ELF-1 (cell line): ENCODE measurements at places on chromosomes 3 and 15.

DNA sequence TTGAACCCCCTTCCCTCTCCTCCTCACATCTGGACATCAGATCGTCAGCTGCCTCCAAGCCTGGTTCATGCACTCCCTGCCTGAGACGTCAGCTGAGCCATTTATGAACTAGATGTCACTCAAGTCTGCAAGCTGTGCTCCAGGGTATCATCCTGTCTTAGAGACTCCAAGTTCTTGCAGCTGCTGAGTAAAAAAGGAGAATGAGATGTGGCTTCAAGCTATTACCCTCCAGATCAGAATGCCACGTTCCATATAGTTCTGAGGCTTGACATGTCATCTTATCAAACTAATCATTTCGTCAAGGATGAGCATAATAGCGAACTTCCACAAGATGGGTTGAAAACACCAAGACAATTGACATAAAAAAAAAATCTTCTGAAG lies 766.3 kb downstream of the TBL1XR1 start:
- DNase-seq, result no peak

GRCh38 chr3:30355622-30356021 lies 250.8 kb upstream of the TGFBR2 start:
- no peak for DNase-seq

- no peak for DNase-seq
Measured at GRCh38 chr3:31775383-31775782, 205.7 kb downstream of the OSBPL10 start.

GRCh38 chr3:42117175-42118008 lies 26.2 kb downstream of the TRAK1 start:
- peak; percentile 74 for DNase-seq

DNA sequence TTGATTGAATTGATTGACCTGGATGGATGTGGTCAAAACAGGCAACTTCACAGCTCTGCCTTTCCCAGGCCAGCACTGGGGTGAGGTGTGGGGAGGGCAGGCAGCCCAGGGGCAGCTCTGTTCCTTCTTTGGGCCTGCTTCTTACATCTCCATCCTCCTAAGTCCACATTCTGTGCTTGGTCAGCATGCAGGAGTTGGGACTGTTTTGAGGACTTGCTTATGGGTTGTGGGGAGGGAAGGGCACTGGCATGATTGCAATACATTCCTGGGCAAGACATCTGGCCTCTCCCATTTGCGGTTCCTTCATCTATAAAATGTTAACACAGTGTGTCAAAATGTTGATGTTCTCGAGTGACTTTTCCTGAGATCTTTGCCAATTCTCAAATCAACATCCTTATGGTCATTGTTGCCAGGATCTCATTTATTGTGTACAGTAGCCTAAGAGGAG lies 84.1 kb downstream of the ST6GAL1 start:
- no peak for DNase-seq

DNA sequence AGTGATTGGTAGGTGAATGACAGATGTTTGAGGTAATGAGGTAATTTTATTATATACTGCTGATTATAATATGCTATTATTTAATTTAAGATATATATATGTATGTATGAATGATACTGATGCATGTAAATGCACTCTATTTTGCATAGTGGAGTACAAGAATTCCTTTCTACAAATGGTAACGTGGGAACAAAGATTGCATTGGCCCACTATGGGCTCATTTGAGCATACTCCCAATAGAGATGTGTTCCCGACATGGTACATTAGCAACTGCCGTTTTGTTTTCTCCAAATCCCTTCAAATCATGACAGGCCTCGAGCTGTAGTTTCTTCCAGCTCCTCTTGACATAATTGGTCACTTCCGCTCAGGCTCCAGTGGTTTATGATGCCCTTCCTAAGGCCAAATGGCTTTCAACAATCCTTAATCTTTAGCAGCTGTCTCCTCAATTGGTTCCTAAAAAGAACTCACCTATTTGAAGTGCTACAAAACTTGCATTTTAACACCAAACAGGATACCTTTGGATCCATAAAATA lies 266.1 kb downstream of the ADAMTSL3 start:
- no peak for DNase-seq

DNA sequence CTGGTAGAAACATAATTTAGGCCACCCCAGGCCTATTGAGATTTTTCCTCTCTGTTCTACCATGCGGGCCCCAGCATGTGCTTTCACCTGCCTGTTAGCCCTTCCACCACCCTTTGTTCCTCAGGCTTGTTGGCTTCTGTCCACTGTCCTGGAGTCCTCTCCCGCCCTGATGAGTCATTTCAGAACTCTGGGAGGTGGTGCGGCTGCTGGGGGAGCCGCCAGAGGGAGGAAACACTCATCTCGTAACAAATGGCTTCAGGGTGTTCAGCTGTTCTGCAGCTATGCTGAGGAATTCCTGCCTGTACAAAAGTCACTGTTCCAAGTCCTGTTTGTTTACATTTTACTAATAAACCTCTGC lies 36.3 kb downstream of the LRTM1 start:
- DNase-seq, result peak; percentile 97

- no peak for DNase-seq
Measured at GRCh38 chr3:157279237-157279636, 119.3 kb upstream of the CCNL1 start.

GRCh38 chr15:59042041-59042440 lies 54.6 kb downstream of the RNF111 start:
- DNase-seq, result no peak

GRCh38 chr3:114841515-114841914 lies 305.6 kb downstream of the ZBTB20 start:
- no peak for DNase-seq

GRCh38 chr3:15796771-15797641 lies 773 bp downstream of the ANKRD28 start:
- DNase-seq, result peak; percentile 49

DNA sequence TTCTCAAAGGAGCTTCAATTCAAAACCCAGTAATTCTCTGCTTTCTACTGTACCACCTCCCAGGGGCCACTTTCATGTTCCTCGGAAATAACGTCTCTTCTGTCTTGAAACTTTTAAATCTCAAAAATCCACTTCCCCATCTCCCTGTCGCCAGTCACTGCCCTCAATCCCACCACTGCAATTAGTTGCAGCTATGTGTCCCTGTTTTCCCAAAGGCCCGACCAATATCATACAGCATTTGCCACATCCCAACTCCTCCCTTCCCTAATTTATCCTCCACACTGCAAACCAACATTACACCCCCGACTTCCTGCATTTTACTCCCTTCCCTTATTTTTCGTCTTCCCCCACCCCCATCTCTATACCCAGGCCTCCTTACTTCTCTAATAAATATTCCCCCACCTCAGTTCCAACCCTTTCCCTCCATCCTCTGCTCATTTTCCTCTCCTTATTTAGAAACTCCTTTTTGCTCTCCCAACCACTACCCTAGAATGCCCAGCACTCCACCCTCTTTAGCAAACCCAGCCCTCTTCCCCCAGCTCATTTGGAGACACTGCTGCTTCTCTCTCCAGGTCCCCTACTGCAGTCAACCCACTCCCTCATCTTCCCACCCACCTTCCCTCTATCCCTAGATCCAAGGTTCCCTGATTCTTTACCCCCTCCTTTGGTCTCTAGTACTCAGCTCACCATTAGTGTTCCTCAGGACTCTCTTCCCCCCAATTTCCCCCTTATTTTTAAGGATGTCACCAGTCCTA lies 1.1 kb downstream of the NPTN start:
- DNase-seq, result peak; percentile 55

- no peak for DNase-seq
Measured at GRCh38 chr3:100706365-100706764, 2.9 kb upstream of the TFG start.

- no peak for DNase-seq
Measured at GRCh38 chr3:15703346-15703745, 94.4 kb downstream of the ANKRD28 start.

DNA sequence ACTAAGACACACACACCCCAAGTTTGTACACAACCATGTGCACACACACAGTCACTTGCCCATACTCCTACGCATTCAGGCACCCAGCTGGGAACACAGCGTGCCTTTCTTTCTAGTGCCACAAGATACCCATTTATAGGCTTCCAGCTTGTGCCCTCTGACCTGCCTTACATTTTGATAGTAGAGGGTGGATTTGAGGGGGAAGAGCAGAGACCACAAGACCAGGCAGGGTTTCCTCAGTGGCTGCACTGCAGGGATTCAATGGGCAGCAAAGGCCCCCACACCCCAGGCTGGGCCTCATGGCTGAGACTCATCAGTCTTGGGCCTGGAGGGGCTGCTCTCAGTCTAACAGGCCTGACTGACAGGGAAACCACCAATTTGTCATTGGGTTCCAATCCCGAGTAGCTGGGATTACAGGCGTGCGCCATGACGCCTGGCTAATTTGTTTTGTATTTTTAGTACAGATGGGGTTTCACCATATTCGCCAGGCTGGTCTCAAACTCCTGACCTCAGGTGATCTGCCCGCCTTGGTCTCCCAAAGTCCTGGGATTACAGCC lies 18.8 kb upstream of the ANKDD1A start:
- DNase-seq, result no peak

- DNase-seq, result peak; percentile 98
Measured at GRCh38 chr15:89243691-89244573, at the start of gene FANCI. TSS of gene FANCI (plus strand) at chr15:89243979. CDS start at chr15:89247648, 3,669 bp downstream.

- no peak for DNase-seq
Measured at GRCh38 chr15:68993276-68993675, 21.2 kb upstream of the NOX5 start.

DNA sequence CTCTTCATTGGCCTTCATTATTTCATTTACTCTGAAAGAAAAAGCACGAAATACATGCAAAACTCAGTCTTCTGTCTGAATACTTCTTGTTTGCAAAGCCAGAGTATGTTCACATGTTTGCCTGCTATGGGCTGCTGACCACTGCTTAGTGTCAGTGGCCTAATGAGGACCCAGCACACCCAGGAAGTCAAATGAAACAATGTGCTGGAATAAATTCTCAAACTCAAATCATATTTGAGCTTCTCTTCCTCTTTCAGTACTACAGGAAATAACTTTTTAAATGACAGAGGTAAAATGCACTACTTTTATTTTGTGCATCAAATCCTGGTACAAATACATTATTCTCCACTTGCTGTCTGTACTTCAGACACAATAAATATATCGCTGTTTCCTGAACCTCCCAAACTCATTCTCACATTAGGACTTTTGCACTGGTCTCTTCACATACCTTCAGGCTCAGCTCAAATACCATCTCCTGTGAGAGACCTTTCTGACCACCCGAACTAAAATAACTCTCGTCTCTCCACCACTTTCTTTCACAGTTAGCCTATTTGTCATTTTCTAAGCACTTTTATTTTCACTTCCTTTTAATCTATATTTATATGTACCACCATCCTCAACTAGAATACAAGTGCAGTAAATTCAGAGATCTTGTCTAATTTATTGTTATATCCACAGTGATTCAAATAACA lies 176.8 kb downstream of the TUSC7 start:
- DNase-seq, result no peak

DNA sequence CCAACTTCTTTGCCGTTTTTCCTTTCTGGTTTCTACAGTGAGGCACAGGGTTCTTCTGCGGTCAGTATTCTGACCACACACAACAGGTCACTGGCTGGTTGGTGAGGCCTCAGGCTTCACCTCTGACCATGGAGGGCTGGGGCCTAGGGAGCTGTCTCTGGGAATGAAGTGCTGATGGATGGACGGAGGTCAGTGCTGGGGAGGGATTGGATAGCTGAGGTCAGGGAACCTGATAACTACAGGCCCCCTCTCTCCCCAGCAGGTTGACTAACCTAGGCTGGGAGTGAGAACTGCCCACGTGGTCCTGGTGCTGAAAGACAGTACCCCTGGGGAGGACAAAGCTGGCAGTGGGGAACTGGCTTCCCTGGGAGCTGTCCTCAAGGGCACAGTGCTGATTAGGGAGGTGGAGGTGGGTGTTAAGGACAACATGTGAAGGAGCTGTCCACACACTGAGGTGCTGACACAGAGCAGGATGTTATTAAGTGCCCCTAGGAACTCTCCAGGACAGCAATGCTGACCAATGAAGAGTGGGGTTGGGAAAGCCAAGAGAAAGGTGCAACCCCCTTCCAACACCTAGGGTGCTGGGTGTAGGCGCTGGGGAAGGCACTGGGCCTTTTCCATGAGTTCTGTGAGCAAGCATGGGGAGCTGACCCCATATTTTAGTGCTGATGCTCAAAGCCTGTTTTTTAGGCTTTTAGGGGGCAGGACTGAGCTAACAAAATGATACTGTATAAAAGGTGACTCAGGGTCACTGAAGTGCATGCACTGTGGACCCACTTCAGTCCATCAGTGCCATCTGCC lies 45.2 kb downstream of the ATP2B2 start:
- peak; percentile 97 for DNase-seq

GRCh38 chr3:9301798-9302197 lies 52.4 kb upstream of the SRGAP3 start:
- no peak for DNase-seq

DNA sequence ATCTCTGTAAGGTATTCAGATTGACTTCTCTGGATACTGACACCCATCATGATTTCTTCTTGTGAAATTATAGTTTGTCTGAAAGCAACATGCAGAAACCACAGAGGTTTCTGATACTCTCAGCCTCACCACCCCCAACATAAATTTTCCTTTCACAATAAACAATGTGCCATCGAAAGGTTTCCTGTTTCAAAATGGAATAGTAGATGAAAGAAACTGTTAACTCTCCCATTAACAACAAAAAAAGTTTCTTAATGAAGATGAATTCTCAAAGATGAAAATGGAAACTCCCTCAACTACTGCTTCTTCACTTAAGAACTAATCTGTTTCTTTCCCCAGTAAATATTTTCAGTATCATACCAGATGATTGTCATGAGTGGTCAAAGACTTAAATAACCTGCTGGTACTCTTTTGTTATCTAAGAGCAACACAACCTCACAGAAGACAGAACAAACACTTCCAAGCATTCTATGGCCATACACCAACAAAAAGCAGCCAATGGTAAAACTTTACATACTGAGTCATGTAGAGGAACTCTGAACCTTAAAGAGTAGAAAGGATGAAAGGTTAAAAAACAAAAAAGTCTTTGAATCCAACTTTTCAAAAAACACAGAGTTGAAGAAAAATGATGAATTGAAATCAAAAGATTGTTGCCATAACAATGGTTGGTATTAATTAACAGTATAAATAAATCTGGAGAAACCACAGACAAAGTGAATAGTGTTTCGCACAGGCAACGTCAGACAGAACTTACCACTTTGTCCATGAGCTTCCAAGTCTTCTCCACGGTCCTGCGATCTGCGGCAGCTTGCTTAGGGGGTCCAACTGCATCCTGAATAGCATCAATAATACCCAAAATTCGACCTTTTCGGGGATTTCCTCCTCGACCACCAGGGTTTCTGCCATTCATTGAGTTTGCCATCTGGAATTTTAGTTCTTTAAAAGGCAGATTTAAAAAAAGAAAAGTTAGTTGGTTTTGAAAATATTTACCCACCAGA lies 1.9 kb downstream of the CBLB start:
- DNase-seq, result no peak

GRCh38 chr3:49799761-49800160 lies at the start of gene CDHR4:
TSS of gene CDHR4 (minus strand) at chr3:49799873. CDS start at chr3:49799812, 61 bp downstream.
- DNase-seq, result no peak

- no peak for DNase-seq
Measured at GRCh38 chr15:59553879-59554735, 57.5 kb upstream of the GCNT3 start.

- no peak for DNase-seq
Measured at GRCh38 chr3:134299185-134299887, 48.7 kb upstream of the RYK start.

GRCh38 chr15:94682171-94682570 lies 450.8 kb downstream of the MCTP2 start:
- DNase-seq, result no peak

GRCh38 chr3:106830334-106830733 lies 546.9 kb upstream of the CCDC54 start:
- DNase-seq, result no peak

GRCh38 chr3:49889296-49889695 lies 14.4 kb downstream of the MST1R start:
- no peak for DNase-seq
